ENCODE measurements at places on chromosomes 5 and 9. TPM values are rescaled to one million over a fixed set of nuclear protein-coding genes. Genes with fewer than 3 reads are reported as not detected.

The SLC6A7 gene
- total RNA-seq, result not detected

GRCh38 chr5:60598424-60598823 is 101.5 kb downstream of the DEPDC1B start:
- no peak overlapping the region for H3K27ac ChIP-seq
- no peak for DNase-seq
- H3K4me3 ChIP-seq, result no peak overlapping the region
- H3K27me3 ChIP-seq, result no peaks in the 10 kb centered on the region

GRCh38 chr5:34021334-34021733 is 13.5 kb upstream of the AMACR start:
- H3K4me1 ChIP-seq, result peaks cover 20% of the 10 kb centered on the region
- peak overlapping the region; percentile 36 for H3K4me3 ChIP-seq
- H3K27ac ChIP-seq, result peak overlapping the region; percentile 87
- peaks cover 13% of the 10 kb centered on the region for H3K36me3 ChIP-seq

The SYNPO gene
- 0.14 TPM for total RNA-seq

- H3K27me3 ChIP-seq, result no peaks in the 10 kb centered on the region
- peak; percentile 39 for DNase-seq
- H3K4me3 ChIP-seq, result no peak overlapping the region
- no peaks in the 10 kb centered on the region for H3K36me3 ChIP-seq
- H3K4me1 ChIP-seq, result peaks cover 3% of the 10 kb centered on the region
Measured at GRCh38 chr5:142717582-142718215, 31.8 kb upstream of the FGF1 start.

The ADGRV1 gene
- 0.02 TPM for total RNA-seq

The WNK2 gene
- 4.6 TPM for total RNA-seq

GRCh38 chr9:35273591-35273990 is 111.8 kb downstream of the UNC13B start:
- no peaks in the 10 kb centered on the region for H3K36me3 ChIP-seq
- DNase-seq, result no peak
- H3K4me3 ChIP-seq, result no peak overlapping the region
- H3K27ac ChIP-seq, result no peak overlapping the region

DNA sequence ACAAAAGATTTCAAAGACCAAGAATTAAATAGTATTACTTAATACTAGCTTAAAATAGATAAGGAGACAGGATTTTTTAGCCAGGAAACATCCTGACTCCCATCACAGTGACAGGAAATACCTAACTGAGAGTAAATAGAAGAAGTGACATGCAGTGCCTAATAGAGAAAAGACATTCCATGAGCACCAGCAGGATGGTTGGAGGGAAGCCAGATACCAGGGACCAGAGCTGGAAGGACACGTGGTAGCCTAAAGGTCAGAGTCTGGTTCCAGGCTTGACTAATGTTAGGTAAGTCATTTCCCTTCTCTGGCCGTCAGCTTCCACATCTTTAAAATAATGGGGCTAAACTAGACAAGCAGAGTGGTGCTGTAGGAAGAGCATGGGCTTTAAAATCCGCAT is 41.6 kb downstream of the CDK5RAP2 start:
- peaks cover 1% of the 10 kb centered on the region for H3K4me1 ChIP-seq
- H3K36me3 ChIP-seq, result peaks cover 42% of the 10 kb centered on the region
- no peak for DNase-seq
- no peak overlapping the region for H3K27ac ChIP-seq

The ENHO gene
- not detected for total RNA-seq

GRCh38 chr9:89357331-89358197 is 39.3 kb downstream of the SECISBP2 start:
- no peak for DNase-seq
- H3K36me3 ChIP-seq, result peaks cover 56% of the 10 kb centered on the region
- peak overlapping the region; percentile 7 for H3K27ac ChIP-seq
- no peaks in the 10 kb centered on the region for H3K27me3 ChIP-seq

The PIP5KL1 gene
- 1.9 TPM for total RNA-seq

GRCh38 chr5:26692952-26693351 is 345.4 kb downstream of the CDH9 start:
- H3K27me3 ChIP-seq, result no peaks in the 10 kb centered on the region
- DNase-seq, result no peak
- H3K4me3 ChIP-seq, result no peak overlapping the region
- no peaks in the 10 kb centered on the region for H3K36me3 ChIP-seq

The CD274 gene
- total RNA-seq, result 30.1 TPM

DNA sequence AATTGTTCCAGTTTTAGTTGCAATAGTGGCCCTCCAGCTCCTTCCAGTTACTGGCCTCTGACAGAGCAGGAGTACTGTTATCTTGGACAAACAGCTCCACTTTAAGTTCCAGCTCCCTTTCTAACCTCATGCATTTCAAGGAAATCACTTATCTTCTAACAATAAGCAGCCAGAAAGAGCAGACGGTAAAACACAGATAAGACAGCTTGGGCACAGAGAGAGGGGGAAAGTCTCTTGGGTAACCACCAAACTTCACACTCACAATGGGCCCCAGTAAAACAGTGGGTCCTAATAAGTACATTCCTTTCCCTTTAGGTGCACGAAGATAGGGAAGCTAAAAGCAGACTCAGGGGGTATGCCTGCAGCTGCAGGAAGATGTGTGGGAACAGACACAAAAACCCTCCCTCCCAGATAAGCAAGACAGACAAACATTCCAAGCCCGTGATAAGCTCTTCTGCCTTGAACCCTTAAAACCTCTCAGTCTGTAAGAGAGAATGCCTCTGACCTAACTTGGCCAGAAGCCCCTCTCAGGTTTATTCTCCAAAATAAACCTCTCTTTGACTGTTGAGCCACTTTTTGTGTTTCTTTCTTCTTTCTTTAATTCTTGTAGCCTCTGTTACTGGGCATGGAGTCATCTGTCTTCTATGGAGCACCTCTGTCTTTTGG is 30.8 kb downstream of the OR1J1 start:
- no peaks in the 10 kb centered on the region for H3K4me1 ChIP-seq
- H3K4me3 ChIP-seq, result no peak overlapping the region
- H3K27me3 ChIP-seq, result peaks cover 29% of the 10 kb centered on the region
- H3K27ac ChIP-seq, result no peak overlapping the region

DNA sequence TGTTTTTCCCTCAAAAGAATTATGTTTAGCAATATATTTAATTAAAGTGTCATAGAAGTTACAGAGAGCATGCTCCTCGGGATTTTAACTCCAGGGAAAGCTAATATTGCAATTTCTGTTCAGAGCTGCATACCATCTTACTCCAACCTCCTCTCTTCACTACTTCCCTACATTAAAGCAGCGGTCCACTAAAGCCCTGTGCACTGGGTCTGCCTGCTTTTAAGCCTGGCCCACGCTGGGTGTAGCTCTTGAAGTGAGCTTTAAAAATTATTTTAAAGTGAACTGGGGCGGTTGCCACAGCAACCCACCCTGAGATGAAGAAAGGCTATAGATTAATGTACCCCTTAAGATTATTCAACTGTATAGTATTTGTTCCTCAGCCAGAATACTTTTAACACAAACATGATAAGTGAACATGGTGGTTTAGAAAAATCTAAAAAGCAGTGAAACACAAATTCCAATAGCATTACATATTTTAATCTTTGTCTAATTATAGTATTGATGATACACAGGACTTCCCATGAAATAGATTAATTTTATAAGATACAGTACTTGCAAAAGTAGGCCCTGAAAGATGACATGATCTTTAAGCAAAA is 3.9 kb upstream of the MEF2C start:
- no peaks in the 10 kb centered on the region for H3K36me3 ChIP-seq
- no peak for DNase-seq
- H3K27ac ChIP-seq, result no peak overlapping the region
- H3K4me3 ChIP-seq, result no peak overlapping the region
- H3K4me1 ChIP-seq, result peaks cover 26% of the 10 kb centered on the region
- H3K27me3 ChIP-seq, result peaks cover 67% of the 10 kb centered on the region

GRCh38 chr9:130680836-130681768 is 12.5 kb upstream of the EXOSC2 start:
- H3K27ac ChIP-seq, result no peak overlapping the region
- H3K27me3 ChIP-seq, result peaks cover 4% of the 10 kb centered on the region
- H3K4me1 ChIP-seq, result peaks cover 2% of the 10 kb centered on the region
- H3K36me3 ChIP-seq, result no peaks in the 10 kb centered on the region
- DNase-seq, result peak; percentile 79

DNA sequence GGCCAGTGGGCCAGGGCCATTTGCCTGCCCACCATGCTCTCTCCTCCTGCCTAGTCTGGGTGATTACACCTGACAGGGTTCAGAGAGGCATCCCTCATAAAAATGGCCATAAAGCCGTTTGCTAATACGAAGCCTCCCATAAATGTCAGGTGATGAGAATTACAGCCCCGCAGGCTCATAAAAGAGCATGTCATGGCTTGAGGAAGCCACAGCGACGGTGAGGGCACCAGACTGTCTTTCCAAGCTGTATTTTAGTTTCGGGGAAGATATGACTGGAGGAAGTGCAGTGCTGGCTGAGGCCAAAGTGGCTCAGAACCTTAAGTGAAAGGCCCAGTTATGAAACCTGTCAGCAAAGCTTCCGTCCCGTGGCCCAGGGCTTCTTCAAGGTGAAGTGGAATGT is 18.5 kb upstream of the TCERG1 start:
- H3K27ac ChIP-seq, result no peak overlapping the region
- H3K27me3 ChIP-seq, result peaks cover 23% of the 10 kb centered on the region
- no peak overlapping the region for H3K4me3 ChIP-seq
- peaks cover 4% of the 10 kb centered on the region for H3K4me1 ChIP-seq
- DNase-seq, result no peak

The TEX48 gene
- 0.75 TPM for total RNA-seq

The FLT4 gene
- total RNA-seq, result 0.75 TPM

The DND1 gene
- total RNA-seq, result 2.1 TPM

- DNase-seq, result no peak
- H3K4me3 ChIP-seq, result no peak overlapping the region
- H3K36me3 ChIP-seq, result no peaks in the 10 kb centered on the region
Measured at GRCh38 chr5:41120600-41120999, 49.5 kb upstream of the MROH2B start.

DNA sequence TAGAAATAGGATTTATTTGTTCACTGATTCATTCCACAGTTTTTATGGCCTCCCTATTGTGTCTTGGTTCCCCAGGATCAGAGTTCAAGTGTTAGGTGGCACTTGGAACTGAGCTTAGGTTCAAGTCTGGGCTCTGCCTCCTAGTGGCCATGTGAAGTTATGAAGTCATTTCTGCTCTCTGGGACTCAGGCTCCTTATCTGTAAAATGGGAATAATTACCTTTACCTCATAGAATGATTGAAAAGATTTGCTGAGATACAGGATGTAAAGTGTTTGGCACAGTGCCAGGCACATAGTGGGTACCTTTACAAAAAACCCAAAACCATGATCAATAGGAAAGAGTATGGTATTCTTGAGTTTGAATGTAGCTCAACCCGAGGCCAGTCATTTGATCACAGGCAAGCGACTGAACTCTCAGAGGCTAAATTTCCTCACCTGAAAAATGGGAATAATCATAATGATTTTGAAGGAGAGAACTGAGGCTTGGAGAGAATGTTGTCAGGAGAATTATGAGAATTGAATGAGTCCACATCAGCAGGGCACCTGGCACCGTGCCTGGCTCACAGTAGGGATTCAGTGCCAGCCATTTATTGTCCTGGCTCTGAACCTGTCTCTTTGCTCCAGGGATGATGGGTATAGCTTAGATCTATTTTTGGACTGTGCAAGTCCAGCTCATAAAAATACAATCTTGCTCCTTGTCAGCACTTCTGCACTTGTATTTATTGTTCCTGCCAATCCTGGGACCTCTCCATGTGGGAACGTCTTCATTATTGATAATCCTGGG is 10.8 kb downstream of the NSG2 start:
- peaks cover 11% of the 10 kb centered on the region for H3K27me3 ChIP-seq
- no peak for DNase-seq
- no peaks in the 10 kb centered on the region for H3K36me3 ChIP-seq
- H3K27ac ChIP-seq, result no peak overlapping the region
- no peak overlapping the region for H3K4me3 ChIP-seq

The ADRB2 gene
- not detected for total RNA-seq

The MLANA gene
- total RNA-seq, result not detected

The LCNL1 gene
- not detected for total RNA-seq

DNA sequence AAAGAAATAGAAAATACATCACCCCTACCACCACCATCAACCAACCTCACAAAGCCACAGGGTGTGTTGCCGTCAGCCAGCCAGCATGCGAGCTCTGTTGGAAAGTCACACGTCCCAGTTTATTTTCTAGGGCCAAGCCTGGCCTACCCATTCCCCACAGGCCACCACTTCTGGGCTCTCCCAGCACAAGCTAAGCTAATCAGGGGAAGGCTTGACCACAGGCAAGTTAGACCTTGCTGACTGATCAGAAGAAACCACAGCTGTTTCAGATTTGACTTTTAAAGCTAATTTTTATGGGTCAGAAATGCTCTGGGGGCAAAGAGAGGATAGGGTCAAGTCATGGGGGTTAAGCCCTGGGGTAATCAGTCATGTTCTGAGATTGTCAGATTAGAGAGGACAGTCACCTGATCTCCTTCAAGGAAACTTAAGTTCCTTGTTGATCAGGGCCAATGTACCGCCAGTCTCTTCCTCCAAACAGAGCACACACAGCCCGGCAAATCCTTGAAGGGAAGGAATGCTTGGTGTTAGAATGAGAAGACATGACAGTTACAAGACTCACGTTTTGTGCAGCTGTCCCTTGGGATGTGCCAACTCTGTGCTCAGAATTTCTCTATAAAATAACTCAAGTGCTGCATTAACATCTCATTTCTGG is 7.6 kb downstream of the SHB start:
- H3K27ac ChIP-seq, result no peak overlapping the region
- no peaks in the 10 kb centered on the region for H3K36me3 ChIP-seq
- no peaks in the 10 kb centered on the region for H3K27me3 ChIP-seq
- DNase-seq, result no peak
- peaks cover 2% of the 10 kb centered on the region for H3K4me1 ChIP-seq

The IRX2 gene
- total RNA-seq, result not detected

The ENC1 gene
- total RNA-seq, result 0.48 TPM

DNA sequence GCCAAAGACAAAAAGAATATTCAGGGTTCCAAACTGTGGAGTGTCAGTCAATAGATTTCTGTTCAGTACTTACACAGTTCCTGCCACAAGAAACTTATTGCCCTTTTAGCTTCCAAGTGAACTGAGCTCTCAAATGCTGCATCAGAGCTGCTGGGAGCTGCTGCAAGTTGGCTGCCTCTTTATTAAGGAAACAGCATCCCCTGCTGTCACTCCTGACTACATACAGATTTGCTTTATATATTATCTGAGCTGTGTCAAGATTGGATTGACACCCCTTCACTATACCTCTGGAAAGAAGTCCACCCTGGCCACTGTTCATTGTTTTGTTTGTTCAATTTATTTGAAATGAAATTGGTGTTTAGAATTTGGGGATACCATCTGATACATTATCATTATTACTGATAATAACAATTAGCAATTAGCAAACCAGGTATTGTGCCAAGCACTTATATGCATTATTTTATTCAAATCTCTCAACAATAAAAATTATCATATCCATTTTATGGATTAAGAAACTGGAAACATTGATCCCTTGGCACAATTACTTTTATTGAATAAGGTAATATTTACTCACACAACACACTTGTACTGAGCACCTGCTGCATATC is 16.4 kb upstream of the C5orf58 start:
- no peak overlapping the region for H3K27ac ChIP-seq
- no peaks in the 10 kb centered on the region for H3K4me1 ChIP-seq
- no peak overlapping the region for H3K4me3 ChIP-seq
- no peaks in the 10 kb centered on the region for H3K36me3 ChIP-seq
- no peak for DNase-seq
